Stimulated activated CD4-positive, alpha-beta T cell treated with anti-CD3 and anti-CD28 coated beads, Interleukin-4, amount 100 ng/mL, for 48 hours (primary cell): ENCODE measurements at places on chromosomes 7 and 10.

GRCh38 chr10:111551001-111551400, 474.2 kb downstream of the ADRA2A start:
- DNase-seq = no peak

DNA sequence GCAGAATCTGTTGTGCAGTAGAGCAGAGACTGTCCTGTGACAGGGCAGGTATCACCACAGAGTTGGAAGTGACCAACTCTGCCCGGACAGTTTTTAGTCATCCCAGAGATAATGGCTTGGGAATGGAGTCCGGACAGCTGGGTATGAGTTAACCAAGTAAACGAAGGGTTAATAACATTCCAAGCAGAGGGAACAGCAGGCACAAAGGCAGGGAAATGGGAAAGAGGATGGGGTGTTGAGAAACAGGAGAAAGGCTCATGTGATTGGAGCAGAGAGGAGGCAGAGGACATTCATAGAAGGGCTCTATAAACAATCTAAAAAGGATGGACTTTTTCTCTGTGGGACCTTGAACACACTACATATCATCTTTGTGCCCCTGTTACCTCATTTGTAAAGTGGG, 132.2 kb upstream of the YAE1 start:
- no peak for DNase-seq

GRCh38 chr7:47231032-47231431, 350.9 kb downstream of the TNS3 start:
- no peak for DNase-seq

GRCh38 chr7:7978860-7979259, 10.3 kb downstream of the GLCCI1 start:
- DNase-seq = no peak

DNA sequence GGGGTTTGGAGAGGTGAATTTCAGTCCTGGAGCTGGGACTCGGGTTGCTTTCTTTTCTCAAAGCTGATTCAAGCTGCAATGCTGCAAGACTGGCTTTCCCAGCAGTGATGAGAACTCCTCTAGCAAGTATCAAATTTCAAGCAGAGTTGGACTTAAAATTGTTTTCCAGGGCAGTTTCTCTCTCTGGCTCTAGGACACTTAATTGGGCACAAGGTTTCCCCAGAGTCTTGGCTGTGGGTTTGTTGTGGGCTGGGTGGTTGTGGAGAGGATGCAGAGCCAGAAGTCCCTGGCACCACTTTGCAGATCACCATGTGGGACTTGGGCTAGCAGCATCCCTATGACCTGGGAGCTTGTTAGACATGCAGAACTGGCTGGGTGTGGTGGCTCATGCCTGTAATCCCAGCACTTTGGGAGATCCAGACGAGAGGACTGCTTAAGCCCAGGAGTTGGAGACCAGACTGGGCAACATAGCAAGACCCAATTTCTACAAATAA, 16.8 kb downstream of the AKR1B15 start:
- DNase-seq = no peak

DNA sequence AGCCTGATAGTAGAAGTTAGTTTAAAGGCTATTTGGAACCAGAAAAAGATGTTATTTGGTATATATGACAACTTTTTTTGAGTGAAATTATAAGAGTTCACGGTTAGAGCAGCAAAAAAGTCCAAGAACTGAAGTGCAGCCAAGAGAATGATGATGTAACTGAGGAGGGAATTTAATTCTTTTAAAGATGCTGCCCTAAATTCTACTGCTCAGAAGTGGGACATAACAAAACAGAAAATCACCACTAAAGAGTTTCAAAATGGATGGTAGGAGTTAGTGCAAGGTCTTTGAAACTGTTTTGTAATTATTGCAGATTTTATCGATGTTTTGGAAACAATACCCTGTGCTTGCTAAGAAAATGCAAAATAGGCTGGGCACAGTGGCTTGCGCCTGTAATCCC, 6.5 kb downstream of the SAMD8 start:
- no peak for DNase-seq

DNA sequence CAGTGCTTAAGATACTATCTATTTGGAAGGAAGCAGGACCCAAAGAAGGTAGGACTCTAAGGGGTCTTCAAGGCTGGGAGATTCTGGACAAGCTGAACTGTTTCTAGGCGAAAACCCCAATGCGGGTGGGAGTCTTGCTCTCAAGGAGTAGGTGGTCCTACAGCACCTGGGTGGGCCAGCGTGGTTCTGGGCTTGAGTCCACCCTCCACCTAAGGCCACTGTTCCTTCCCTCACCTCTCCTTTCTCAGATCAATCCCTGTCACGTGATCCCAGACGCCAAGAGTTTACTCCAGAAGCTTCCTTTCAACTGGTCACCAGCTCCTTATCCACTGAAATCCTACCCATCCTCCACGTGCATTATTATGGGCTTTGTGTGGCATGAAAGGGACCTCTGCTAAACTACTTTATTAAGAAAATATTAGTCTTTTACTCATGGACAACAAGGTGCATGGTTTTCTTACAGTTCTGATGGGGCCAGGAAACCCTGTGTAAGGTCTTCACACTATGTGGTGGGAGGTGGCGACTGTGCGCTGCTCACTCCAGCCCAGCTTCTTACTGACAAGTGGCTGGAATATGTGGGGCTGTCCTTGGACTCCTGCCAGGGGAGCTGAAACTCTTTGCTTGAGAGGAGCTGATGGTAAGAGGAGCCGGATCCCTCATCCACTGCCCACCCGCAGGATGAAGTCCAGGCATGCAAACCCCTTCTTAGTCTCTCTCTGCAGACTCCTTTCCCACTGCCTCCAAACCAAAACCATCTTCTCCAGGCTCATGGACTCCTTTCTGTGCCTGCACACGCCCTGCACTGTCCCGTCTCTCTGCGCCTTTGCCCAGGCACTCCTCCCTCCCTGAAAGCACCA, 1.6 kb downstream of the ZNF746 start:
- no peak for DNase-seq

DNA sequence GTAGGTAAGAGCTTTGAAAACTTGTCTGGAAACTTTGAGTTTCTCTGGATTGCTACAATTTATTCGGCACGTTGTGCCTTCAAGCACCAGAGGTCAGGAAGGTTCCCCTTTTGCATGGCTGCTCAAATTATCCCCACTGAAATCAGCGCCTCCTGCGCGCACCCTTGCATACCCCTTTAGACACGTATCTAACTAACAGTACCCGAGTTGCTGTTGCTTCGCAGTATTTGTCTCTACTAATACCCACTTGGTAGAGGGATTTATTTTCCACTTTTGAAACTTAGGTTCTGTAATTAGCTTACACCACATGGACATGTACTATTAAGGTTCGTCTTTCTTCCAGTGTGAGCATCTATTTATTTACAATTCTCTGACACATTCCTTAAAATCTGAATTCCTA, 1.6 kb downstream of the MEOX2 start:
- DNase-seq = no peak

DNA sequence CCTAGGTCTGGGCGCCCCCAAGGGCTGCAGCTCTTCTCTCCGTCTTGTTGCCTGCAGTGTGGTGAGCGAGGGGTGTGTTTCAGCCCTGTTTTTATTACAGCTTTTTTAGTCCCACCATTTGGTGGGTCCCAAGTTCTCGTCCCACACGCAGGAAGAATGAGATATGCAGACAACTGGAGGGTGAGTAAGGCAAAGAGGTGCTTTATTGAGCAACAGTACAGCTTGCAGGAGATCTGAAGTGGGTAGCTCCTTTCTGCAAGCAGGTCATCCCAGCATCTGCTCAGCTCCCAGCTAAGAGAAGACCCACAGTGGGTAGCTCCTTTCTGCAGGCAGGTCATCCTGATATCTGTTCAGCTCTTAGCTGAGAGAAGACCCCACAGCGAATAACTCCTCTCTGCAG, 28.2 kb downstream of the C10orf67 start:
- DNase-seq = no peak

DNA sequence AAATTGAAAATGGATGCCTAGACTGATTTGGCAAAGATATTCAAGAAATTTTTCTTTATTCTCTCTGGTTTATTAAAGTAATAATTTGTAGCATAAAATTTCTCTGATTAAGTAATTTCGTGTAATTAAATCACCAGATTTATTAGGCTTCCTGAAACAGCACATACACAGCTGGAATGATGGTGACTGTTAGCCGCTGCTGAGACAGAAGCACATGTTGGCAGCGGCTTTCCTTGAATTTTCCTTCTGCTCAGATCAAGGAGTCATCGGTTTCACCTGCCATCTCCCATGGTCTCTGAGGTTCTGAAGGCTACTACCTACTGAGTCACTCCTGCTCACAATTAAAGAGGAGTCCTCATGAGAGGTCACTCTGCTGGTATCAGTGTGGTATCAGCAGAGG, 101.5 kb downstream of the GFRA1 start:
- no peak for DNase-seq

- DNase-seq = peak; percentile 7
Measured at GRCh38 chr7:101816595-101817470, 593 bp upstream of the CUX1 start.

GRCh38 chr10:35412900-35413491, 76.7 kb downstream of the CCNY start:
- no peak for DNase-seq

GRCh38 chr7:92698237-92698841, 108.1 kb upstream of the FAM133B start:
- DNase-seq = no peak

DNA sequence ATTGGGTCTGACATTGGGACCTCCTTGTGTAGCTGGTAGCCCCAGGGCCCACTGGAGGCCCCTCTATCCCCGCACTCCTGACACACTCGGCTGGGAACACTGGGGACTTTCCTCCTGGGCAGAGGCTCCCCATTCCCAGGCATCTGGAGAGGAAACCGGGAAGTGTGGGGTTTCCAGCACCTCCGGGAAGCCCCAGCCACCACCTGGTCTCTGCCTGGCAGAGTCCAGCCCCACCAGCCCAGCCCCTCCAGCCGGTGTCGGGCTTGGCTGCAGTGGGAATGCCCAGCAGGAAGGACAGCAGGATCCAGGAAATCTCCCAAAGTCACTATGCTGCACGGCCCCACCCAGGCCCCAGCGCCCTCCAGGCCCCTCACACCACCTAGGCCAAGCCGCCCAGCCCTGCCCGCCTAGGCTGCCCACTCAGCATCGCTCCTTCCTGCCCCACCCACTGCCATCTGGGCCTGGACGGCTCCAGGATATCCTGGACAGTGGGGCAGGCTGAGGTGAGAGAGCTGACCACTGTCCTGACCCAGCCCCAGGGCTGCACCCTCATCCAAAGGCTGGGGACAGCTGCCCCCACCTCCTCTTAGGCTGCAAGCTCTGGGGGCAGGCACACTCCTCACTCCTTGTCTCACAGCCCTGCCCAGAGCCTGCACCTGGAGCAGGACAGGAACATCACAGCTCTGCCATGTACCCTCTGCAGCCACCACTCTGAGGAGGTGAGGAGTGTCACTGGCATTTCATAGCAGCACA, 11.8 kb downstream of the RASGEF1A start:
- no peak for DNase-seq

- DNase-seq = no peak
Measured at GRCh38 chr7:19116121-19117090, 1.0 kb downstream of the TWIST1 start.

GRCh38 chr10:116765648-116766081, 23.3 kb upstream of the HSPA12A start:
- DNase-seq = peak; percentile 25

DNA sequence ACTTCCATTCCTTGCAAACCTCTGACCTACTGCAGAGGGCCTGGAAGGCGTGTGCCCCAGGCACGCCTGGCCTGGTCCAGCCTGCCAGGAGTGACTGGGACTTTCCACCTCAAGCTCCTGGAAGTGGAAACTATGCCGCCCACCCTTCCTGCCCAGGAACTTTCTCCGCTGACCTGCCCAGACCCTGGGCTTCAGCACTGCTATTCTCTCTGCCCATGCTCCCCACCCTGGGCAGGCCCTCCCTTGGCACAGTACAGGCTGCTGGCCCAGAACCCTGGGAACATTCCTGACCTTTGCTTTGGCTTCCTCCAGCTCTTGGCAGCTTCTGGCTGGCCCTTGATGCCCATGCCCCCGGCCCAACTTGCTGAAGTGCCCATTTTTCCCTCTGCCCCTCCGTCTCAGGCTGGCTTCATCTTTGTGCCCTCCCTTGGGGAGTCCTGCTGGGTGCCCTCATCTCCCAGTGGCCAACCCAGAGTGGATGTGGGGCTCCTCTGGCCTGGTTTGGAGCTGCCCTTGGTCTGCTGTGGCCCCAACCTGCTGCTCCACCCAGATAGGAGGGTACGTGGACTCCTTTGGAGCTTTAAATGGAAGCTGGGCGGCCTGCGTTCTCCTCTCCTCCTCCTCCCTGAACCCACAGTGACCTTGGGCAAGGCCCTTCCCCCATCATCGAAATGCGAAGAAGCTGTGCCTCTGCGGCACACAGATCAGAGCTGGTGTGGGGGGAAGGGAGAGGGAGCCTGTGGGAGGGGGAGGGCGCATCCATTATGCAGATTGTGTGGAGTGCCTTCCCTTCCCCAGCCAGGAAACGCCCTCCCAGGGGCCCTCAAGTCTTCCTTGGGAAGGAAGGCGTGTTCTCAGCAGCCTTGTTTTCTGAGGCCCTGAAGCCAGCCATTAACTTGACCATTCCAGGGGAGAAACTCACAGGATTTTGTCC, 3.4 kb downstream of the MMRN2 start:
- DNase-seq = no peak

GRCh38 chr7:38274486-38274885, 1.1 kb upstream of the TARP start:
- no peak for DNase-seq

GRCh38 chr10:104350127-104350635, 3.5 kb upstream of the CFAP58 start:
- DNase-seq = no peak

- DNase-seq = no peak
Measured at GRCh38 chr7:117828825-117829224, 44.4 kb downstream of the CTTNBP2 start.

- DNase-seq = no peak
Measured at GRCh38 chr7:133550145-133550544, 297.3 kb downstream of the EXOC4 start.

DNA sequence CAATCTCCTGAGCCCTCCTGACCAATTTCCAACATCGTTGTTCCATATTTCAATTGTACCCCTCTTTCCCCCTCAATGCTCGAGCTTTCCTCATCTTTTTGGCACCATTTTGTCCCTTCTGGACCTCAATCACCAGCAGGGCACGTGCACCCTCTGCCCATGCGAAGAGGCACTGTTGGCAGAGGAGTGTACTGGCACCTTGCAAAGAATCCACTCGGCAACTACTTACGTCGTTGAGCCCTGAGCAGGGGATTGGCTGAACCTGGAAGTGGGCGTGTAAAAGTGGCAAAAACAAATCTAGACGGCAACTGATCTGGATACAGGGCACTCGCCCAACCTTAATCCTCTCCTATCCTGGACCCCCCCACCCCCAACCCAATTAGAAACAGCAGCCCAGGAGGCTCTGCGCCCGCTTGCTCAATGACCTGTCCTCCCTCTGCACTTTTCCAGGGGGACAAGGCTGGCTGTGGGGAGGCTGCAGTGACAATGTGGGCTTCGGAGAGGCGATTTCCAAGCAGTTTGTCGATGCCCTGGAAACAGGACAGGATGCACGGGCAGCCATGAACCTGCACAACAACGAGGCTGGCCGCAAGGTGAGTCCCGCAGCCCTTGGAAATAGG, 18.8 kb downstream of the WNT8B start:
- DNase-seq = peak; percentile 78

GRCh38 chr7:106629516-106629915, 31.4 kb downstream of the CCDC71L start:
- DNase-seq = no peak
